ENCODE measurements at places on chromosomes 6 and 20.

- DNase-seq = no peak
Measured at GRCh38 chr20:15923030-15923776, 650.0 kb downstream of the KIF16B start.

- no peak for DNase-seq
Measured at GRCh38 chr6:162468326-162468725, 259.2 kb downstream of the PRKN start.

DNA sequence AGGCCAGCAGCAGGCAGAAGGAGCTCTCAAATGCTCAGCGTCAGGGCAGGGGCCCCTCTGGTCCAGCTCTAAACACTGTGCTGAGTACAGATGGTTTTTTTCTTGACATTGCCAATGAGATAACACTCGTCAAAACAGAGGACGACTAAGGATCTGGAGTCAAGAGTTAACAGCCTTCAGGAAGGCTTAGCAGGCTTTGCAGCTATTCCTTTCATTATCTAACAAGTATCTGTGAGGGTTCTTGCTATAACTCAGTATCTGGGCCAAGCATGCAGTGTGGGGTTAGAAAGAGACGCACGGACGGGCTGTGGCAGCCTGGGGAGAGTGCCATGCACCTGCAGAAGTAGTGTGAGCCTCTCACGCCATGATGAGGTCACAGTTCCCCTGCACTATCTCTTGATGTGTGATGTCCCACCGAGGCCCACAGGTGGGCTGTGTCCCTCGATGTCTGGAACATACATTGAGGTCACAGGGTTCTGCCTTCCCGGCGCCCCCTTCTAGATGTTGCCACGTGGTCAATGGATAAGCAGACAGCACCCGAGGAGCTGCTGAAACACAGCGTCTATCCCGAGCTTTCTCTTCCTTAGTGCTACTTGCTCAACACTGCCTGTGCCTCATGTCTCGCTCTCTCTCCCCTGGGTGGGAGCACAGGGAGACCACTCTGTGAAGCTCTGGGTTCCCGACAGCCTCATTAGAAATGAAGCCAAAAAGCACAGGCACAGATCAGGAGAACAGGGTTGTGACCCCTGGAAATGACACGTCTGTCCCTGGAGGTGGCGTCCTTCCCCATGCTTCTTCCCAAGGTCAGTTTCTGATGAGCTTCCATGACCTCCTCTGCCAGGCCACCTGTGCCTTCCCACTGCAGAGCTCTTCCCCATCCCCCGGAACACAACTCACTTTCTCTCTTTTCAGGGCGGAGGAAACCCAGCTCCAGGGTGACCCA lies 85.5 kb upstream of the RPS6KA2 start:
- no peak for DNase-seq

GRCh38 chr6:144305985-144306384 lies 20.9 kb downstream of the UTRN start:
- DNase-seq = no peak

DNA sequence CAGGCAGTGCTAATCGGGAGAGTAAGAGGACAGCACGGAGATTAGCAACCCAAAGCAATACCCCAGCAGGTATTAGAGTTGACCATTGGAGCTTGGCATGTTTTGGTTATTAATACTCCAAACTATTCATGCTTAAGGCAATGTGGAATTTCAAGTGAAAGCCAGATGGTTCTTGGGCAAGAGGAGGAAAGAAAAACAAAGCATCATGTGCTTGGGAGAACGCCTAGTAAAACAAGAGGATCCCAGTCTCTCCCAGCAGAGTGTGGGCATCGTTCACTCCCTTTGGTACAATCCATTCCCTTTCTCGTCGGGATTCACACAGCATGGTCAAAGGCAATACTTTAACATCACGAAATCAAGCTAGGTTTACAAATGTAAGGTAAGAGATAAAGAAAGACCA lies 349.8 kb downstream of the PRKN start:
- DNase-seq = no peak

DNA sequence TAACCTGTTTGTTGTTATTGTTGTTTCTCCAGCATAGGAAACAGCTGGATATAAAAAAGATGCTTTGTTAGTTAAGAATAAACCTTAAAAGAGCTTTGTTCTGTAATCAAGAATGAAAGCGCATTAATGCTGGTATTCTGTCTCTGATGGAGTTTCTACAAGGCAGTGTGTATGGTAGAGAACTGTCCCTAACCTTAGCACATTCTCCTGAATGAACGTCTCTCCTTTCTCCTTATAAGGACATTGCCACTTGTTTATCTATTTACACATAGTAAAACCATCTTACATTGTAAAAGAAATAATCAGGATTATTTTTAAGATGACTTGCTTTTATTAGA lies 33.8 kb upstream of the LCA5 start:
- no peak for DNase-seq

- DNase-seq = no peak
Measured at GRCh38 chr20:11158589-11158988, 484.8 kb upstream of the JAG1 start.

DNA sequence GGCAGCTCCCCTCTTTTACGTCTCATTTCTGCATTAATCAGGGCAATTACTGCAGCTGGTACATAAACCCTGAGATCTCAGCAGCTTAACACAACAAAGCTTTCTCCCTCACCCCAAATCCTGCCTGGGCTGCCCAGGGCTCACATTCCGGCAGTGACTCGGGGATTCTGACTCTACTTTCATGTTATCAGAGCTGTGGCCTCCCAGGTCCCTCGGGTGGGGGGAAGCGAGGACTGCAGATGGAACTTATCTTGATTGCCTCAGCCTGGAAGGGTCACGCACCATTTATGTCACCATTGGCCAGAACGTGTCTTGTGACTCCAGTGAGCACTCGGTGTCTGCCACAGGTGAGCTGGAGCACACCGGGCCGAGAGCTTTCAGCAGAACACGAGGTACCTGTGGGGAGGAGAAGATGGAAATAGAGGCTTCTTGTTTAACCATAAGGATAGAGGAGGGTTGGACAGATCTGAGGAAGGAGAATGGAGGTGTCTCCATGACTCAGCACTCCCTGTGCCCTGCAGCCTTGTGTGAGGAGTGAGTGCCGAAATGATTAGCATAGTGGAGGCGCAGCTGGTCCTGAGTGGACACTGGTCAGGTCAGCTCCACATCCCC lies 88.5 kb upstream of the EXOC2 start:
- DNase-seq = no peak

All from right forelimb (tissue), 1 donor.